Dermis blood vessel endothelial cell (primary cell): ENCODE measurements at places on chromosomes 4 and X. TPM values are rescaled to one million over a fixed set of nuclear protein-coding genes. Genes with fewer than 3 reads are reported as not detected.

Gene PAK3
- total RNA-seq: 2.4 and 2.6 TPM in 2 replicates

Gene CT45A1
- total RNA-seq: not detected in 2 replicates

GRCh38 chrX:132614297-132614696 lies 125.5 kb upstream of the MBNL3 start:
- no peak for DNase-seq

Gene APLN
- 58.9 and 124 TPM in 2 replicates for total RNA-seq

Gene AMTN
- total RNA-seq: not detected in 2 replicates

- no peak for DNase-seq
Observed at GRCh38 chr4:60134099-60134498, 1066.0 kb upstream of the ADGRL3 start.

Gene PNMA3
- total RNA-seq: 0.09 TPM in 1 of 2 replicates, not detected in the other

Gene IL1RAPL1
- not detected in 2 replicates for total RNA-seq
